ENCODE measurements at places on chromosomes 12 and 14.

GRCh38 chr12:72829838-72830237, 557.7 kb downstream of the TRHDE start:
- DNase-seq, result no peak

DNA sequence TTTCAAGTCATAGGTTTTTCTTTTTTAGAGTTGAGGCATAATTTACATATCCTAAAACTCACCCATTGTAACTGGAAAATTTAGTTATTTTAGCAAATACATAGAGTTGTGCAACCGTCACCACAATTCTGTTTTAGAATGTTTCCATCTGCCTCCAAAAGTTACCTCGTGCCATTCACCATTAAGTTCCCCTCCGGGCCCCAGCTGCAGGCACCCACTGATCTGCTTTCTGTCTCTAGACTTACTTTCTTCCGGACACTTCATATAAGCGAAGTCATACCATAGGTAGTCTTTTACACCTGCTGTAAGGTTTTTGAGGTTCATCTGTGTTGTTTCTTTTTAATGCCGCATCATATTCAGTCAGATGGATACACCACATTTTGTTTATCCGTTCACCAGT, 28.7 kb downstream of the PPP2R5C start:
- no peak for DNase-seq

- DNase-seq, result no peak
These were observed 97.8 kb downstream of the SCARB1 start for GRCh38 chr12:124765581-124766489.

DNA sequence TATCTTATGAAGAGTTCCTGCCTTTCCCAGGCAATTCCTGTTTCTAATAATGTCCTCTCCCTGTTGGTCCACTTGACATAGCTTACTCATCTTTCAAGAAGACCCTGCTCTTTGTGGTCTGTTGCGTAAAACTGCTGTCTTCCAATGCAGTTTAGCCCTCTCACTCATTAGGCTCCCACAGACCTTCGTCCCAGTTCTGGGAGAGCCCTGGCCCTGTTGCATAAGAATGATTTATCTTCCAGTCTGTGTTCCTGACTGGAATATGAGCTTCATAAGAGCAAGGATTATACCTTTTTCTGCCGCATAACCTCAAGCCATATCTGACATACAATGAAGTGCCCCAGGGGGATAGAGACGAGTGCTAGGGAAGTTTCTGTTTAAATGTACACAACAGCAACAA, 365.9 kb upstream of the NOVA1 start:
- no peak for DNase-seq

DNA sequence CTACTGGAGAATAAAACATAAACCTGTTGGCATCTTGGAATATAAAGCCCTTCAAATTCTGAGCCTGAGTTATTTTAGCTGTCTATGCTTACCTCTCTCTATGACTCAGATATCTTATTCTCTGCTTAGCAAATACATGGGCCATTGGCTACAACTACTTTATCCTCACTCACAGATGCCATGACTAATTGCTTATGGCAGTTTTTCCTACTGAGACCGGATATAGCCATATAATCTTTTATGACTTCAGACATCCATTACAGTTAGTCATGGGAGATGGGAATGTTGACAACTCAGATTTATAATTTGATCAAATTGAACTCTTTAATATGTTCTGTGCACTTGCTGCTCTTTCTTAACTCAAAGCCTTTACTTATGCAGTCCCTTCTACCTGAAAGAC, 502.4 kb upstream of the ATP2B1 start:
- DNase-seq, result no peak

Data from right renal pelvis (tissue), 4 donors.